ENCODE measurements at places on chromosomes 3 and 15.
A peak's percentile ranks its signal among the peaks of the same experiment; 100 is the strongest.

DNA sequence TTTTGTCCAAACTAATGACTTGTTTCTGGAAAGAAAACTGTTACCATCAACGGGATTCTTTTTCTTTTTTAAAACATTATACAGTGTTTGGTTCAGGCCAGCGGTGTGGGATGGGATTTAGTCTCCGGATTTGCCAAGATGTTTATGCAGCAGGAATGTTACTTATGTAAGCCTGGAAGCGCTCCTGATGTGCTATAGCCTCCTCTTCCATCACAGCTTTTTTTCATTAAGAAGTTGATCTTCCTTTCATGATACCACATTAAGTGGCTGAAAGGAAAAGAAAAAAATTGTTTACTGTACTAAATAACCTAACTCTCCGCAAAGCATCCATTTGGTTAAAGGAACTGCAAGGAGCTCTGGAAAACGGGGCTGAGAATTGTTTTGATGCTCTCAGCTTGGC, 120.5 kb upstream of the ALDH1A3 start:
- DNase-seq = peak; percentile 83

GRCh38 chr3:79085171-79085570, 682.6 kb downstream of the ROBO1 start:
- DNase-seq = no peak

DNA sequence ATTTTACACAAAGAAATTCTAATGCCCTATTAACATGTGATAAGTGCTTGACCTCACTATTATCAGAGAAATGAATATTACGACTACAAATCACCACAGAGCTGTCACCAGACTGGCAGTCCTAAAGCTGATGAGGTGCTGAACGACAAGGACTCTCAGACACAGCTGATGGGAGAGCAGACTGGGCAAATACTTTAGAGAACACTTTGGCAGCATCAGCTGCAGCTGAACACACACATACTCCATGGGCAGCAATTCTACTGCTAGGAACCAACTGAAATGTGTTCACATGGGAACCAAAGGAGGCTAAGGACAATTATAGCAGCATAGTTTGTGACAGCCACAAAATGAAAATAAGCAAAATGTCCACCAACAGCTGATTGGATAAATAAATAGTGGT, 45.5 kb downstream of the SUSD5 start:
- peak; percentile 22 for DNase-seq

DNA sequence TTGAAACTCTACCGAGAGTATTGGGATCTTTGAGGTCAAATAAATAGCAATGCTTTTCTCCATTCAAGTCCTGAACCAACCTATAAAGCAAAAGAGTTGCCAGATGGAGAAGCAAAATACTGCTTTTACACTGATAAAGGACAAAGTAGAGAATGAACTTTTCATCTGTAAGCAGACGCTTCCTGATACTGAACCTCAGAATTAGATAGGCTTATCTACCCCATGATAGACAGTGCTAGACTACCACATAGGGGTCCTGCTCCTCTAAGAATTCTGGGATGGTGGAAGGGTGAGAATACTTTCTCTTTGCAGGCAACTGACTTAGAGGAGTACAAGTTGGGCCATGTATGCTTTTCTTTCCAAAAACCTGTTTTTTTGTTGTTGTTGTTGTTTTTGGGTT, 9.5 kb downstream of the SAXO2 start:
- DNase-seq = no peak

GRCh38 chr15:47139965-47140364, 577.3 kb upstream of the SEMA6D start:
- no peak for DNase-seq

DNA sequence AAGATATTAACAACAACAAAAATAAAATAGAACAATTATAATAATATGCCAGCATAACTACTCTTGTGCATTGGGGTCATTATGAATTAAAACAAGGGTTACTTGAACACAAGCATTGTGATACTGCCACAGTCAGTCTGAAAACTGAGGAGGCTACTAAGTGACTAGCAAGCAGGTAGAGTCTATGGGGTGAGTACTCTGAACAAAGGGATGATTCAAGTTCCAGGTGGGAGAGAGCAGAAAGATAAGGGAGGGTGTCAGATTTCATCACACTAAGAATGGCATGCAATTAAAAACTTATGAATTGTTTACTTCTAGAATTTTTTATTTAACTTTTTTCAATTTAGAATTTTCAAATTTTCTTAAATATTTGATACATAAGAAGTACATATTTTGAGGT, 754.4 kb upstream of the GOLIM4 start:
- no peak for DNase-seq

DNA sequence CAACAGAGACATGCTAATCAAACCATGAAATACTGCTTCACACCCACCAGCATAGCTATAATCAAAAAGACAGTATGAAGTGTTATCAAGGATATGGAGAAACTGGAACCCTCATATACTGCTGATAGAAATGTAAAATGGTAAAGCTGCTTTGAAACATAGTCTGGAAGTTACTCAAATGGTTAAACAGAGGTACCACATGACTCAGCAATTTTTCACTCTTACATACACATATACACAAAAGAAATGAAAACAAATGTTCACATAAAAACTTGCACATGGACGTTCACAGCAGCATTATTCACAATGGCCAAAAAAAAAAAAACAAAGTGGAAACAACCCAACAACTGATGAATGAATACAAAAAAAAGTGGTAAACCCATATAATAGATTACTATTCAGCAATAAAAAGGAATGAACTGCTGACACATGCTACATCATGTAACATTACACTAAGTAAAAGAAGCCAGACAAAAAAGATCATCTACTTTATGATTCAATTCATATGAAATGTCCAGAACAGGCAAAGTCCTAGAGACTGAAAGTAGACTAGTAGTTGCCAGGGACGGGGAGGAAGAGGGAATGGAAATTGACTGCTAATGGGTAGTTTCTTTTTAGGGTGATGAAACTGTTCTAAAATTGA, 23.2 kb downstream of the ZNF148 start:
- DNase-seq = no peak

GRCh38 chr3:125652349-125652748, 57.1 kb upstream of the OSBPL11 start:
- DNase-seq = no peak

DNA sequence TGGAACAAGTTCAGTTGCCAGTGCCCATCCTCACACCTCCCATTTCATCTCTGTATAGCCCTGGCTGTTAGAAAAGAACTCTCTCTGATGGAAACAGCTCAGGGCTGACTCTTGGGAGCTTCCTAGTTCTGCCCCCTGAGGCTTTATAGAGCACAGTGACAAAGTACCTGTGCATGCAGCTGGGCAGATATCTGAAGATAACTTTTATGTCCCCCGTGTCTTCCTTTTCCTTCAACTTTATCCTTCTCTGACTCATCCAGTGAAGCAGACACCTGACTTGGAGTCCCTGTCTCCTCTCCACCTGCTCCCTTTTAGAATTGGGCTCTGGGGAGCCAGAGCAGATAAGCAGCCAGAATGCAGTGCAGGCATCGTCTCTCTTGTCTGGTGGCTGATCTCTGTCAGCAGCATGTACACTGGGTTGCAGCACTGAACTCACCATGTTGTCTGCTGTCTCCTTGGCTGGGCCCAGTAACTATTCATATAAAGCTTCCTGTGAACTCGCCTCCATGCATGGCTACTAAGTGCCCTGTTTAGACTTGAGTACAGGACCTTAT, 53.9 kb upstream of the PLXNA1 start:
- no peak for DNase-seq

- DNase-seq = no peak
Observed at GRCh38 chr3:71372911-71373637, 210.5 kb downstream of the FOXP1 start.

All from lung (tissue), 17 donors.